Posterior cingulate gyrus (tissue), 11 donors: ENCODE measurements at places on chromosomes 3 and 15.
A peak's percentile ranks its signal among the peaks of the same experiment; 100 is the strongest.

DNA sequence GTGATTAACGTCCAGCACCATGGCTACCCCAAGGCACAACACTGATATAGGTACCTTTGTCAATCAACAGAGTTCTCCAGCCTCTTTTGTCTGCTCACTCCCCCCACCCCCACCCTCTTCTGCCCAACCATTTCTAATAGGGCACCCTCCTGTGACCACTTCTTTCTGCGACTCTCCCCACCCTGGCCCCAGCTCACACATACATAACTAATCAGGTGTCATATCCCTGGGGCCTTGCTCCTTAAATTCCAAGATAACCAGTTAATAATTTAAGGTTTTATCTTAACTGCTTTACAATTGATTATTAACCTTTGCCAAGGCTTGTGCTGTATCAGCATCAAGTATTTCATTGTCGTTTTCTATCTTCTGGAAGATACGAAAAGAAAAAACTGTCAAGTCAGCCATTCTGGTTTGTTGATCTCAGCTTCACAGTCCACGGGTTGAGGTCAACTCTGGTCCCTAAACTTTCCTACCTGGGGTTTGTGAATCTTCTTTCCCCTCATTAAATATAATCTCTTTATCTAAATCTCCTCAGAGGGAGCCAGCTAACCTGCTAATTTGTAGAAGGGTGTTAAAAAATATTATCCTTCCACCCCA, 27.3 kb upstream of the SLC28A2 start:
- no peak for DNase-seq

- no peak for DNase-seq
These were observed 8.1 kb downstream of the ABTB1 start for GRCh38 chr3:127680798-127681221.

DNA sequence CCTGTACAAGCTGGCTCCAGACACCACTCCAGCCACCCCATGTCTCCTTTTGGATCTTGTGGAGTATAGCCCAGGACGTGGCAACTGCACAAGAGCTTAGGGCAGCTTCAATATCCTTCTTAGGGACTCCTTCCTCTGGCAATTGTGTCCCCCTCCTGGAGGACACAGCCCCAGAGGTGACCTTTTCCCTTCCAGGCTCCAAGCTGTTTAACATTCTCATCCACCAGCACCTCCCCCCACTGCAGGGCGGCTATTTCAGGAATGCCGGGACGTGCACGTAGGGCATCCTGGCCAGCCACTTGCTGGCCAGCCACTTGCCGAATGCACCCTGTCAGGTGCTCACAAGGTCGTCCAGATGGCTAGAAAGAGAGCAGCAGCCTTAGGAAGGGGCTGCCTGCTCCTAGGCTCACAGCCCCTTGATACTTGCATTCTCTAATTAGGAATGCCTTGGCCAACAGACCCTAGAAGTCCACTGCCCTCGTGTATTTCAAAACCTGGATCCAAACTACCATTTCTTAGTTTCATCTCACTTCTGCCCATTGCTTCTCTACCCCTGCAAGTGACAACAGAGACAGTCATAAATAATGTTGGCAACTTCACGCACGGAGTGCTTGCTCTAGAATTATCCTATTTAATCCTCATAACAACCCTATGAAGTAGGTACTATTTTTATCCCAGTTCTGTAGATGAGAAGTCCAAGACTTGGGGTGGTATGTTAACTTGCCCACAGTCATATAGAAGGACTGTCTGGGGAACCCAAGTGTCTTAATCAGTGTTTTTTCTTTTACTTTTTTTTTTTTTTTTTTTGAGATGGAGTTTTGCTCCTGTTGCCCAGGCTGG, 24.5 kb upstream of the IDH2 start:
- no peak for DNase-seq

- DNase-seq = peak; percentile 47
These were observed 70.6 kb downstream of the GAP43 start for GRCh38 chr3:115693868-115694267.

- DNase-seq = no peak
These were observed 29.3 kb downstream of the BTD start for GRCh38 chr3:15630646-15631350.

DNA sequence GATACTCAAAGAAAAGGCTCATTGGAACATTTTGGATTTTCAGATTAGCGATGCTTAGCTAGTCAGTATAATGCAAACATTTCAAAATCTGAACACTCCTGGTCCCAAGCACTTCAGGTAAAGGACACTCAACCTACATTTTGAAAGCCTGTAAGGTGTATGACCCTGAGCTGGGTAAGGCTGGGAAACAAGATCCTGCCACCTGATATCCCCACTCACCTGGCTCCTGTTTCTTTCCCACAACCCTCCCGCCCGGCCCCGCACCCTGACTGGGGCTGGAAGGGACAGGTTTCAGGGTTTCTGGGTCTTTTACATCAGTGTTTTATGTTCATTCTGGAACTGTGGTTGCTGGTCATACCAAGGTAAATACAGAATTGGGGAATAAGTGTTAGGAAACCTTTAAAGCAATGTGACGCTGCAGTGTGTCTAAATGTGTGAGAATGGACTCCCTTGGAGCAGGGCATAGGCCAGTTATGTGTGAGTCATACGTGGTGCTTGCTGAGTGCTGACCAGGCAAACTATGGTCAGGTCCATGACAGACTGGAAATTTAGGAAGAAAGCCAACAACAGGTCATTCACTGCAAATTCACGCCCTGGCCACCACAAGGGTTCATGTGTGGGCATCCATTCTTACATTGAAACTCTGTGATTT, 22.9 kb downstream of the CTXND1 start:
- no peak for DNase-seq

- peak; percentile 91 for DNase-seq
These were observed 150.6 kb upstream of the ROPN1 start for GRCh38 chr3:124142389-124142970.

GRCh38 chr3:58102976-58103451, 94.8 kb downstream of the FLNB start:
- no peak for DNase-seq

- DNase-seq = no peak
These were observed 51.4 kb downstream of the FAM43A start for GRCh38 chr3:194736896-194737600.

DNA sequence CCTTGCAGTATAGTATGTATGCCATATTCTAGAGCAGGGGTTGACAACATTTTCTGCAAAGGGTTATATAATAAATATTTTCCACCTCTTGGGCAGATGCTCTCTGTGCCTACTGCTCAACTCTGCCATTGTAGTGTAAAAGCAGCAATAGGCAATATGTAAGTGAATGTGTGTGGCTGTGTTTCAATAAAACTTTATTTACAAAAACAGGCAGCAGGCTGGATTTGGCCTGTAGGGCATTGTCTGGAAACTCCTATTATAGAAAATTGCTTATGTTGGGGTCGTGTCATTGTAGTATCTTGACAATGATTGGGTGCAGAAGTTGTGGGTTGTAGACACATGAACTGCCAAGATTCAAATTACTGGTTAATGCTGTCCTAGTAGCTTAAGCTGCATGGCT, 153.6 kb upstream of the CNTN3 start:
- DNase-seq = no peak

GRCh38 chr3:76199382-76199781, 414.0 kb upstream of the ZNF717 start:
- DNase-seq = no peak

GRCh38 chr3:114221165-114221880, 16.1 kb downstream of the ZNF80 start:
- DNase-seq = no peak

- no peak for DNase-seq
These were observed 272.2 kb upstream of the NR2F2 start for GRCh38 chr15:96058103-96058851.

DNA sequence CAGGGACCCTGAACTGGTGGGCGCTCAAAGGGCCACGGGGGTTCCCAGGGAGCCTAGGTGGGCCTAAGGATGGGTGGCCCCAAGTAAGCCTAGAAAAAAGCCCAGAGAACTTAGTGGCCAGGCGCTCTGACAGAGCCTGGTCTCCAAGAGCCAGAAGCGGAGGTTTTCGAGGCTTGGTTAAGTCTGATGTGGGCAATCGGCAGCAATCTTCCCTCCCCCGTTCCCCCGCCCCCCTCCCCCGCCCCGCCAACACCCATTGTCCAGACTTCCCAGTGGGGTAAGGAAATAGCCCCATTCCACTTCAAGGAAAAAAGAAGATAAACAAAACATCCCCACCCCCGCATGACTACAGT, 6.7 kb downstream of the EOMES start:
- DNase-seq = no peak

GRCh38 chr3:48472673-48472922, 26.1 kb downstream of the ATRIP start:
- no peak for DNase-seq

DNA sequence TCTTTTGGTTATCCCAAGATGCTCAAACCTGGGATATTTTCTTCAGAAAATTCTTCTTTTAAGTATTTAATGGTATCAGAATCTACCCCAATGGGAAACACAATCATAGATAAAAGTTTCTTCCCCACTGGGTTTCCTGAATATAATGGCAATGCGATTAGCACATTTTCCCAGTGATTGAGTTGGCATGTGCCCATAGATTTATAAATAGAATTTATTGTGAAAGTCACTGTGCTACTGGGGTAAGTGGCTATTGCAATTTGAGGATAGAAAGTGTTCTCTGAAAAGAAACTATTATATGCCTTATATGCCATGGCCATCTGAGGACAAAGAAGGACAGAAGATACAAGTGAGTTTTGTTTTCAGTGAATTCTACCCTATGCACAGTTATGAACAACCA, 99.0 kb upstream of the RBMS3 start:
- no peak for DNase-seq

DNA sequence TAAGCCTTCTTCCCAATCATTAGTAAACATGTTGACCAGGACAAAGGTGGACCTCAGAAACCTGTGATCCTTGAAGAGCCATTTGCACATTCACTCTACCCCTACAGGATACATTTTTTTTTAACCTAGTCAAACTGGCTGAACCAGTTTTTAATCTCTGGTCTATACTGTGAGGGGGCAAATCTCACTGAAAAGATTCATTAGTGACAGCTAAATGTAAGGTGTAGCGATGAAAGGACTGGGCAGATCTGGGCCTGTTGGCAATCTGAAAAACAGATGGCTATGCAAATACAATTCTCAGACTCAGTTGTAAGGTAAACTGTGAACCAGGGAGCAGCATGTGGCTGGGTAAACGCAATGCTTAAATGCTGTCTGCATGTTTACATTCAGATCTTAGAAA, 75.6 kb upstream of the SNTN start:
- DNase-seq = no peak

DNA sequence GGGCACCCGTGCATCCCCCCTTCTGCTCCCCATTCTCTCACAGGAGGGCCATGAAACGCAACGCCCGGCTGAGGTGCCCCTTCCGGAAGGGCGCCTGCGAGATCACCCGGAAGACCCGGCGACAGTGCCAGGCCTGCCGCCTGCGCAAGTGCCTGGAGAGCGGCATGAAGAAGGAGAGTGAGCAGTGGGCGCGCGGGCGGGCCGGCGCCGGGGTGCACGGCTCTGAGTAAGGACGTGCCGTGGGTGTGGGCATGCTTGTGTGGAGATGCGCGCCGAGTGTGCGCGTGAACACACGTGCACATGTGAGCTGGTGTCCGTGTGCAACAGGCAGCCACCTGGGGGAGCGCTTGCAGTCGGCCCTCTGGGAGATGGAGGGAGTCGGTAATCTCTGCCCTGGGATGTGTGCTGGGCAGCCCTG, 28.1 kb downstream of the NR1I2 start:
- no peak for DNase-seq

DNA sequence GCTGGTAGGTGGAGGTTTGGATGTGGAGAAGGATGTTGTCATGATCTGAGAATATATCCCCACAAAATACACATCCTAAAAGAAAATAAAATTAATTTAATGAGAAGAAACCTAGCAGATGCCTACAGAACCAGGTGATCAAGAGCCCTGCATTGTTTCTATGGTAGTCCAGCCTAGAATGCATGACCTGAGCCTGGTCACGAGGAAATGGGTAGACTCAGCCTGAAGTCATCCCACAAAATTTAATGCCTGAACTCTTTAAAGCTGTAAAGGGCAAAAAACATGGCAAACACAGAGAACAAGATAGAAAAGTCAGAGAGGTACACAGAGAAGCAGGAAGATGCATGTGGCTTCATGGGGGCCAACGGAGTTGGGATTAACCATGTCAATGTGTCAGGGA, 36.0 kb downstream of the LDHAL6B start:
- no peak for DNase-seq

GRCh38 chr3:10804183-10804648, 11.8 kb upstream of the SLC6A11 start:
- DNase-seq = no peak

DNA sequence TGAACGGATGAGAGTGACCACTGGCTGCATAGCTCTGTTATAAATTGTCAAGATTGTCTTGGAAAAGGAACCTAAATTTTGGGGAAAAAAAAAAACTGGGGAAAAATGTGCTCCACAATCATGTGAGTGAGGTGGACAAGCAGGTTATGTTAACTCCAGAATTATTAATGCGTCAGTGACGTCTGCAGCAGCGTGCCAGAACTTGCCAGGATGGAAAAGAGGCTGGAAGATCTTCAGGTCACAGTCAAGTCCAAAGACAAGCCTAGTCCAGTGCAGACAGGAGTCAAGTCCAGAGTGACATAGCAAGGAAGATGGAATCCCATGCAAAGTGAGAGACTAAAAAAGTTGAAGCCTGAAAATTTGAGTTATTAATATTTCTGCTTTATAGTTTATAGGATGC, 140.6 kb downstream of the RYR3 start:
- no peak for DNase-seq

GRCh38 chr3:115248274-115248673, 101.2 kb upstream of the ZBTB20 start:
- DNase-seq = no peak

- no peak for DNase-seq
These were observed 22.2 kb upstream of the DNAJC13 start for GRCh38 chr3:132395126-132395525.

- DNase-seq = no peak
These were observed 2.6 kb downstream of the BHLHE40 start for GRCh38 chr3:4981665-4982494.
